ENCODE measurements at places on chromosomes 3 and 15.
A peak's percentile ranks its signal among the peaks of the same experiment; 100 is the strongest.

DNA sequence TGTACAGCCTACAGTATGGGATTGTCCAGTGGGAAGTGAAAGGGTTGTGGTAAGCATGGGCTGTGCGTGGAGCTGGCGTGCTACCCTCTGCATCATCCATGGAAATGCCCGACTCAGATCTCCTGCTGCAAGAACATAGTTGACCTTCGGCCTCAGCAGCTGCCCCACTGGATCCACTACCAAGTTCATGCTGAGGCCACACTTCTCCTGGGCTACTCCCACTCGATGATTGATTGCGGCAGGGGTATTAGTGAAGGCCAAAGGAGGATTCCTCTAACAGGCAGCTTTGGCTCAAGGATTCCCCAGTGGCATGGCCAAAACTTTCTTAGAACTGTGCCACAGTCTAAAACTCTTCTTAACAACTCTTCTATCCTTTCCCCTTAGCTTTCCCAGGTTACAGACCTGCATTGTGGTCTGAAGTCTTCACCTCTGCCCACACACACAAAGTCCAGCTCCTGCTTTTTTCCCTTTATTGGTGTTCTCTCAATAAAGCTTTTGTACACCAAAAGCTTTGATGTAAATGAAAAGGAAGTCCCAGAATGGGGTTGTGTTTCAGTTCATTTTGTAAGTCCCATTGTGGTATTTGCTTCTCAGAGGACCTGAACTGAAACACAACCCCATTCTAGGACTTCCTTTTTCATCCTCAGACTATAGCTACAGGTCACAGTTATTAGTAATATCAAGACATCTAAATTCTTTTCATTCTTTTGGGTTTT is 4.9 kb upstream of the TBC1D5 start:
- DNase-seq = no peak

- DNase-seq = no peak
These were observed 761 bp upstream of the GRIP2 start for GRCh38 chr3:14540821-14541385.

DNA sequence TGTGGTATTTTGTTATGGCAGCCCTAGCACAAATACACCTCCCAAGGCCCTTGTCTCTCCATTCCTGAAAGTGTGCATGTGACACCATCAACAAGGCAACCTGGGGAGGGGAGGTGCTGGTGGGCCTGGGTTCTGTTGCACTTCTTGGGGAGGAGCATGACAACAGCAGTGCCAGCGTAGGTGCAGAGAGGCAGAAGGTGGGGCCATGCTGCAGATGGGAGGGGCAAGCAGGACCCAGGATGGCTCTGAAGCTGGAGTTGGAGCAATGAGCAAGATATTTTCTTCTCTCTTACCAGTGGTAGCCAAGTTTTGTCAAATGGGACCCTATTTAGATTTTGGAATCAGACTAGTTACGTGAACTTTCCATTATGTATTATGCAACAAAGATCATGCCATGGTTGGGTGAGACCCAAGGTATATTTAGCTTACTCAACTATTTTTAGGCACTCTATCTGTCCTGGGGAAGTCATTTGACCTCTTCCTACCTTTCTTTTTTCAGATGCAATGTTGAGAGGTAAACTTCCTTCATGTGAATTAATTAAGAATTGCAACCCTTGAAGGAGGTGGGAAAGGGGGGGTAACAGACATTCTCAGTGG is 3.4 kb downstream of the FYCO1 start:
- DNase-seq = no peak

DNA sequence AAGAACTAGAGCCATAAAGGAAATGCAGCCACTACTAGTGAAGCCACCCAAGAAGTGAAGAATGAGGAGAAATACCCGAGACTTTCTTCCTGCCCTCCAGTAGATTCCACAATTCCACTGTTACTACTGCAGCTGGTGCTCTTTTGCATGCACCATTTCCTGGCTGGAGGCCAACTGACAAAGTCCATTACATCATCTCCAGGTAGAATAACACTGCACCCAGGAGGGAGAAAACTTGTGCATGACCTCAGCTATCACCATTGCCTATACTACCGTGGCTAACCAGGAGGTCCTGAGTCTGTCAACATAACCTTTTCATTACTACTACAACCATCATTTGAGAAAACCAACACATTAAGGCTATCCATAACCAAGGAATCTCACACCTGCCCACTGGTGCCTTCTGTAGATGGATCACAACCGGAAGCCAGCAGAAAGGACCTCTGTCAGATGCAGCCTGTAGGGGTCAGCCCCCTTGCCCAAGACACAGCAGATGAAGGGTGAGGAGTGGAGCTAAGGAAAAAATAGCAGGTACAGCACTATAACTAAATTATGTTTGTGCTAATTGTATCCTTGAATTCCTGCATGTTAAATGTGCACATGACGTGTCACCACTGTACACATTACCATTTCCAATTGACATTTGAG is 200.8 kb upstream of the C2CD4B start:
- no peak for DNase-seq

- DNase-seq = no peak
These were observed 336.5 kb upstream of the TGFBR2 start for GRCh38 chr3:30269751-30270445.

DNA sequence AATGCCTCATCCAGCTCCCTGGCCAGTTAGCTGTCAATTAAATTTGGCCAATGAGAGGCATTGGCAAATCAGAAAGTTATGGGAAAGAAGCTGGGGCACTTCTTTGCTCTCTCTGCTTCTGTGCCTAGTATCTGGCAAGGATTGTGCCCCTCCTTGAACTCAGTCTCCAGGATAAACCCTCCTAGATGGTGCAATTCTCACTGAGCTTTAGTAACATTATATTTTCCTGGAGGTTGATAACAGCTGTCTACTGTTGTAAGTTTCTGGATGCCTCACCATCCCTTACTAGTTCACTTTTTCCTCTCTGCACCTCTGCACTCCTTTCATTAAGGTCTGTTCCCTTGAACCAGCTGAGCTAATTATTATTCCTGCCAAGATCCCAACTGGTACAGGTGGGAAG is 329.5 kb downstream of the MFSD1 start:
- DNase-seq = no peak

GRCh38 chr3:153163756-153164550 is 1.9 kb downstream of the RAP2B start:
- no peak for DNase-seq

GRCh38 chr3:184609476-184610244 is 48.1 kb downstream of the EPHB3 start:
- peak; percentile 50 for DNase-seq

DNA sequence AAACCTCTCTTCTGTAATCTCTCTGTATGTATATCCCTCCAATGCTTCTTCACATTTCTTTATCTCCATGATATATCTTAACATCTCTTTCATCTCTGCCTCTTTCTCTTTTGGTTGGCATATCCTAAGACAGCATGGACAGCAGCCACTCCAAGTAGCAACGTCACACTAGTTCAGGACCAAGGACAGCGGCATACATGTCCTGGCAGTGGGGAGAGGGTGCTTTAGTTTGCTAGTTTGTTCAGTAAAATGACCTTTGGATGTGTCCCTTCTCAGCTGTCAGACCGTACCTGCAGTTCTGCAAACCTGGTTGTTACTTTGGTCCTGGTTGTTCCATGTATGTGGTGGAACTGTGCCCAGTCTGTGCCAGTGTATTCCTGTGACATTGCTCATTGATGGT is 225.6 kb upstream of the ROPN1 start:
- DNase-seq = peak; percentile 45

- DNase-seq = no peak
These were observed 142.6 kb downstream of the PLCL2 start for GRCh38 chr3:17027318-17027717.

GRCh38 chr15:41659190-41659589 is 1.0 kb upstream of the MGA start:
- no peak for DNase-seq

GRCh38 chr15:90181776-90182175 is 19.4 kb upstream of the SEMA4B start:
- DNase-seq = no peak

- no peak for DNase-seq
These were observed 92.6 kb upstream of the CCDC54 start for GRCh38 chr3:107284612-107285011.

DNA sequence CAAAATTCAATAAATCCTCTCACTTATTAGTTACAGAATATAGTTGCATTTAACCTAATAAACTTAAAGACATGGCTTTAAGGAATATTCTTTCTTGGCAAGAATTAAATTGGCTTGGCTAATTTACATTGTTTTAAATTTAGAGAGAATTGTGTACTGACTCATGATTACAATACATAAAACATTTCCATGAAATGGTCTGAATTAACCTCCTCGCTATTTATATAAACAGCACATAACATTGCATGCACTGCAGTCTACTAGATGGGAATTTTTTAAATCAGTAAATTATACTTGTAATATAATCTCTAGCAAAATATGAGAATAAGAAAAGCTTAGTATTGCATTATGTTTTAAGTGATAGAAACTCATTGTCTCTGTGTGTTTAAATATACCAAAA is 268.9 kb downstream of the SHOX2 start:
- DNase-seq = no peak

DNA sequence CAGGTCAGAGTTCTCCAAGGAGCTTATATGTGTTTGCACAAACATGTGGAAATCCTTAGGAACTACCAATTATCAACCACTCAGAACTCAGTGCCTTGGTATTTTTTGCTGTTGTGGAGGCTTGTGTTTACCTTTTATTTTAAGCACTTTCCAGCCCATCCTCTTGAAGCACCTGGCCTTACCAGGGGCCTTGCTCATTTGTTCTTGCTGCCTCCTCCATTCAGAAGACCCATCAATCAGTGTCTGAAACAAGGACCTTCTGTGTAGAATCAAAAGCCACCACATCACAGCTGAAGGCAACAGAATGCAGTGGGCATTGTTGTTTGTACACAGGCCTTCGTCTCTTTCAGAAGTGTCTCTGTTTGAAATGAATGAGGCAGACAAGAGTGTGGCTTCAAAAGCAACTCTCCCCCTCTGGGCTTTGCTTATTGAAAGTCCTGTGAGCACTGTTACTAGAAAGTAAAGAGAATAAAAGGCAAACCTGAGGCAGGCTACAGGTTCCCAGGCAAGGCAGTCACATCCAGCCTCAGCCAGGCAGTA is 24.5 kb upstream of the LIPC start:
- DNase-seq = no peak

DNA sequence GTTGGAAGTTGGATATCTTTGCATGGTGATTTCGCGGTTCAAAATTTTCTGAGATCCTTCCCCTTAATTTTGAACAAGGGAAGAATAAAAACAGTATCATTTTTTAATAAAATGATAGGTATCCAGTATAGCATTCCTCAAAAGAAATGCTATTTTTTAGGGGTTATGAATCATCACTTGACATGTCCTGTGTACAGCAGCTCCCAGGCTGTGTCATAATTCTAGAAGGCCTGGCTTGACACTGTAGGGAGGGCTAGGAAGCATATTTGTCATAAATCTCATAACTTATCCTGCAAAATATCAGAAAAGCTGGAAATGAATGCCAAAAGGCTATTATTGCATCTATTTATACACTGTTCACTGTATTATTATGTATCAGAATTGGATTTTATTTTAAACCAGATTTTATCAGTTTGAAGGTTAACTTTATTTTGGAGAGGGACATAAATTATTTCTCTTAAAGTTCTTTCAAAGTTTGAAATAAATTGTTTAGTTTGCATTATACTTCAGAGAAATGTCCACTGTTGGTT is 539.1 kb upstream of the ROBO2 start:
- DNase-seq = no peak

- no peak for DNase-seq
These were observed 55.0 kb upstream of the CP start for GRCh38 chr3:149276619-149277018.

- DNase-seq = no peak
These were observed 11.8 kb downstream of the CYFIP1 start for GRCh38 chr15:22968366-22968765.

Measured in heart left ventricle (tissue), 16 donors.